ENCODE measurements at places on chromosomes 12 and 14.

DNA sequence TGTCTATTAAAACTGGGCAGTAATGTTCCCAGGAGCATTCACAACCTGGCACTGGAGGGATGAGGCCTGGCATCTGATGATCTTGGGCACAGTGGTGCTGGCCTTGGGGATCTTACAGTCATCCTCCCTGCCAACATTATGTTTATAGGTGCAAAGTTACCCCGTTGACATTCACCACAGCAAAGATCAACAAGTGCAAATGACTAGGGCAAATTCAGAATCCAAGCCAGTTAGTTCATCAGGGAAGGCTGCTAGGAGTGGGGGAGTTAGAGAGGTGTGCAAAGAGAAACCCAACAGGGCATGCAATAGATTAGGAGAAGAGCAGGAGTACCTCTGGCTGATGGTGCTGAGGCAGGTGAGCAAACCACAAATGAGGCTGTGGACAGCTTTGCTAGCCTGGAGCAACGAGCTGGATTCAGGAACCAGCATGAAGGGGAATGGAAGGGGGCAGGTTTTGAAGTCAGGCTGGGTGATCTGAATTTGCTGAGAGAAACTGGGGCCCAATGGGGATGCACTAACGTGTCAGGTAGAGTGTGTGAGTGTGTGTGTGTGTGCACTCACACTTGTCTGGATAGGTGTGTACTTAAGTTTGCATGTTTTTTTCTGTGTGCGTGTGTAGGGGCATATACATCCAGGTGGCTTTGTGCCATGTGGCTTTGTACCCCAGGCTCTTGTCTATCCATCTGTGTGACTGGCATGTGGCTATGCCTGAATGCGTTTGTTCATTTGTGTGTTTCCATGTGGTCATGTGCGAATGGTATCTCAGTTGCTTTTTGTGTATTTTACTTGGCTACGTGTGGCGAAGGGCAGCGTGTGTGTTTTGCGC lies 1.6 kb downstream of the CISTR start:
- DNase-seq, result no peak

DNA sequence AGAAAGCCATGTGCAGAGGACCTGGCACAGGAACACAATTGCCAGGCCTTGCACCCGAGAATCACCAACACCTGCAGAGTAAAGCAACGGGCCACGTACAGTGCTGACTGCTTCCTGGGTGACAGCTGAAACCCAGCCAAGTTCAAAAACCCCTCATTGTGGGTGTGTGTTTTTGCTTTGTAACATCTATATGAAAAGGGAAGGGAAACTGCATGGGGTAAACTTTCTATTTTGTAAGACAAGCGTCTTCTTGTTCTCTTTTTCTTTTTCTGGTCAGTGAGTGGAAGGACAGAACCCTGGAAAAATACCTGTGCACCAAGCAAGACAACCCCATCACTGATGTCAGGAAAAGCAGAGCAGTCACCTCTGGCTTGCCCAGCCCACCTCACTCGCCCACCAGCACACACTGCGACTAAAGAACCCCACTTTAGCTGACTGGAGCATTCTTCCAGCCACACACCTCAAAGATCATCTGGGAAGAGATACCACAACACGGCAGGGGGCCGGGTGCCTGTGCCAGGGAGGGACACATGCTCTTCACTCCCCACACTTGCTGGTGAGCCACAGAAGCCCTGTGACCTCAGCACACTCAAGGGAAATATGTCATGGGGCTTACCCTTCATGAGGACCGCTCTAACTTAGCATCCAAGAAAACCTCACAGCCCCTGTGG lies 172.3 kb downstream of the NDUFA12 start:
- DNase-seq, result no peak

DNA sequence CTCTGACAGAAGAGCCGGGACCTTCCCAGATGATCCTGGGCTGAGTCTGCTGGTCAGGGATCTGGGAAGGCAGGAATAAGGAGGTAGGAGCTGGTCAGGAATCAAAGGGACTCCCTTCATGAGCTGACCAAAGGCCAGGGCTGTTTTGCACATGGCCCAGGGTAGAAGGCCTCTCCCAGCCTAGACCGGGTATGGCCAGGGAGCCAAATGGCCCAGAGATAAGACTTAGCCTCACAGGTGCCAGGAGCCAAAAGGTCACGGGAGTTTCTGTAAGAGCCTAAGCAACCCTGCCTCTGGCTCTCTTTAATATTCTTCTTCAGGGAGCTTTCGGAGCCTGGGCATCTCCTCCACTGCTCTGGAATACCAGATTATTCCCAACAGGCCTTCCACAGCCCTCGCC lies 191.3 kb upstream of the PWP1 start:
- DNase-seq, result no peak

- no peak for DNase-seq
Observed at GRCh38 chr14:51566831-51567582, 84.7 kb upstream of the FRMD6 start.

DNA sequence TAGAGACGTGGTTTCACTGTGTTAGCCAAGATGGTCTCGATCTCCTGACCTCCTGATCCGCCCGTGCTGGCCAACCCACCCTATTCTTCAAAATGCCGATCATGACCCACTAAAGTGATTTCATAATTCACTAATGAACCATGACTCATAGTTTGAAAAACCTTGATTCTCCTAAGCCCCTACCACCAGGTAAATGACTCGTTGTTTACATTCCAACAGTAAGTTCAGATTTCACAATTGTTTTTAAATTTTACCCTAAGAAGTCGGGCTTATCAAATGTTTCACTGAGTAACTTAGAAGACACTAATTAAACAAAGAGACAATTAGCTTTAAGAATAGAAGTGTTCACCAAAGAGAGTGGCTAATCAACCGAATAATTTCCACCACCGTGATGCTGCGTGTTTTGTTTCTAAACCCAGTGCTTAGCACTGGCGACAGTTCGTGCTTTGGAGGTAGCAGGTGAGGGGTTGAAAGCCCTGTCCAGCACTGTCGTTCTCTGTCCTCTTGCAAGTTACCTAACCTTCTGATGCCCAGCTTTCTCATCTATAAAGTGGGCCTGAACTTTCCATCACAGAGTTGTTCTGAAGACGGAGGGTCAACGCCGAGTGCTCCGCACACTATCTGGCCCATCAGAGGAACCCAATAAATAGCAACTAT lies 136.5 kb downstream of the NTF3 start:
- DNase-seq, result no peak

DNA sequence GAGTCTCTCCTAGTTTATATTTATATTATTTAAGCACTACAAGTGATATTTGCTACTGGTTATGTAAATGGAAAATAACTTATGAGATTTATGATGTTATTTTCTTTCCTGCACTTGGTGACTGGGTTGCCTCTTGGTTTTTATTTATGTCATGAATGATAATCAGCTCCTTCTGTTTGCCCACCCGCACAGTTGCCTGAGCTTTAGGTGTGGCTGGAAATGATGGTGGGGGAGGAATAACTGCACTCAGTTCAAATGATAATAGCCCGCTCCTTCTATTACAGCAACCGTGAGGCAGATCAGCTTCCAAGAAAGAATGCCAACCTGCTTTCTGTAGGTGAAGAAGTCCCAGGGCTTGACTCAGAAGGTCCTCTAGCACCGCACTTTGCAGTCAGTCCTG lies 190.2 kb upstream of the CAND1 start:
- DNase-seq, result no peak

DNA sequence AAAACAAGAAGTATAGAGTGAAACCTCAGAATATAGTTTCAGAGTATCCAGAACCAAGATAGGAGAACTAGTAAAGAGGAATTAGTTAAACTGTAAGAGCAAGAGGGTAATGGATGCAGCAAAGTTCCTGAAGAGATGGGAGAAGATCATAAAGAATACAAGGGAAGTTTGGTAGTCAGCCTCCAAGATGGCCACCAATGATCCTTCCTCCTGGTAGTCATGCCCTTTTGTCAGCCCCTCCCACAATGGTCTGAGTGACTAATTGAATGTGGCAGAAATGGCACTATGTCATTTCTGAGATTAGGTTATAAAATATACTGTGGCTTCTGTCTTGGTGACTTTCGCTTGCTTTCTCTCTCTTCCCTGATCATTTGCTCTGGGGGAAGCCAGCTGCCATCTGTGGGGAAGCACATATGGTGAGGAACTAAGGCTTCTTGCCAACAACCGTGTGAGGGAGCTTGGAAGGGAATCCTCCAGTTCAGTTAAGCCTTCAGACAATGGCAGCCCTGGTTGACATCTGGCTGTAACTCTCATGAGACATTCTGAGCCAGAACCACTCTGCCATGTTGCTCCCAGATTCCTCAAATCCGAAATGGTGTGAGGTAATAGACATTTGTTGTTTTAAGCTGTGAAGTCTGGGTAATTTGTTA lies 55.3 kb upstream of the AMN1 start:
- no peak for DNase-seq

- no peak for DNase-seq
Observed at GRCh38 chr12:111628505-111629260, 29.6 kb upstream of the ATXN2 start.

DNA sequence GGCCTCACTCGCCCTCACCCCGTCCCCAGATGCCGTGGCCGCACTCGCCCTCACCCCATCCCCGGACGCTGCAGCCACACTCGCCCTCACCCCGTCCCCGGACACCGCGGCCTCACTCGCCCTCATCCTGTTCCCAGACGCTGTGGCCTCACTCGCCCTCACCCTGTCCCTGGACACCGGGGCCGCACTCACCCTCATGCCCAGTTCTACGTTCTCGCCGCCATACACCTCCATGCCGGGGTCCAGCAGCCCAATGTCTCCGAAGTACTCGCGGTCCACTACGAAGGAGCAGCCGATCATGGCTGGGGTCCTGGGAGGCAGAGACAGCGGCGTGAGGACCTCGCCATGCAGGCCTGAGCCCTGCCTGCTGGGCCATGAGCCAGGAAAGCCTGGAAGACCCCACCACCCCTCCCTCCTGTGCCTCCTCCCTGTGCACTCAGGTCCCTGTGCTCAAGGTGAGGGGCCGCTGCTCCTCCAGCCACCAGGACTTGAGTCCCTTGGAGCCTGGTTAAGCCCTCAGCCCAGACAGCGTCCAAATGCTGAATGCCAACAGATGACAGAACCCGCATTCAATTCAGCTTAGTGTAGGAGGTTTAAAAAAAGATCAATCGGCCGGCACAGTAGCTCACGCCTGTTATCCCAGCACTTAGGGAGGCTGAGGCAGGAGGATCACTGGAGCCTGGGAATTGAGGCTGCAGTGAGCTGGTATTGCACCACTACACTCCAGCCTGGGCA lies 81.5 kb downstream of the GALNT9 start:
- no peak for DNase-seq

GRCh38 chr12:8948701-8949341 lies 624 bp downstream of the M6PR start:
- DNase-seq, result no peak

DNA sequence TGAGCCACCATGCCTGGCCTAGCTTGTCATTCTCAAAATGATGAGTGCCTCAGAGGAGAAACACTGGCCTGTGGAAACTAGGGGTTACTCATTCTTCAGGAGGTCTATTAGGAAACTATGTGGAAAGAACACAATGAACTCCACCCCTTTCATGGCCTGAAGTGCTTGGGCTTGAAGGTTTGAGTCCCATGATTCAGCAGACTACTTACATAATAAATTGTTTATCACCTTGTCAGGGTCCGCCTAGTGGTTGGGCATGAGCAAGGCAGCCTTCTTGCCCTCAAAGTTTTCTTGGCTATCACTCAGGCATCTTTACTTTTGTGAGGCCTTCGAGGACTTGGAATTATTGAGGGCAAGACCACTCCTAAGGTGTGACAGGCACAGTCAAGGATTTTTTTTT lies 251.2 kb downstream of the ACSS3 start:
- no peak for DNase-seq

DNA sequence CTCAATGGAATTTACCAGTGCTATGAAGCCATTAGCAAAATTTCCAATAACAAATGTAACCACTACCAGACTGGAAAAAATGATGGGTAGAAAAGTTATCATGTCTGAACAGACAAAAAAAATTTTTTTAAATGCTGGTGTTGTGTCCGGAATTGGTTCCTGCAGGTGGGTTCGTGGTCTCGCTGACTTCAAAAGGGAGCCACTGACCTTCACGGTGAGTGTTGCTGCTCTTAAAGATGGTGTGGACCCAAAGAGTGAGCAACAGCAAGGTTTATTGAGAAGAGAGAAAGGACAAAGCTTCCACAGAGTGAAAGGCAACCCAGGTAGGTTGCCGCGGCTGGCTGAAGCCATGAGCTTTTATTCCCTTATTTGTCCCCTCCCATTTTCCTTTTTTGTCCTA lies at the start of gene TAS2R43:
Gene TAS2R43 (minus strand): TSS at position 186 of the 400 bp plus-strand sequence. CDS start 84 bp downstream, at position 102.
- no peak for DNase-seq

All from GOT3 (cell line).